Stimulated activated CD8-positive, alpha-beta memory T cell treated with anti-CD3 and anti-CD28 coated beads, Interleukin-4, amount 100 ng/mL, for 1 hour (primary cell): ENCODE measurements at places on chromosomes 11 and 22.

GRCh38 chr11:48078689-48079088 is 98.3 kb downstream of the PTPRJ start:
- no peak for DNase-seq

- no peak for DNase-seq
Measured at GRCh38 chr22:50119768-50120251, 30.0 kb downstream of the MOV10L1 start.

- DNase-seq = no peak
Measured at GRCh38 chr11:12962306-12962705, 46.8 kb upstream of the RASSF10 start.

GRCh38 chr11:78166855-78167469 is 21.5 kb downstream of the KCTD21 start:
- no peak for DNase-seq

DNA sequence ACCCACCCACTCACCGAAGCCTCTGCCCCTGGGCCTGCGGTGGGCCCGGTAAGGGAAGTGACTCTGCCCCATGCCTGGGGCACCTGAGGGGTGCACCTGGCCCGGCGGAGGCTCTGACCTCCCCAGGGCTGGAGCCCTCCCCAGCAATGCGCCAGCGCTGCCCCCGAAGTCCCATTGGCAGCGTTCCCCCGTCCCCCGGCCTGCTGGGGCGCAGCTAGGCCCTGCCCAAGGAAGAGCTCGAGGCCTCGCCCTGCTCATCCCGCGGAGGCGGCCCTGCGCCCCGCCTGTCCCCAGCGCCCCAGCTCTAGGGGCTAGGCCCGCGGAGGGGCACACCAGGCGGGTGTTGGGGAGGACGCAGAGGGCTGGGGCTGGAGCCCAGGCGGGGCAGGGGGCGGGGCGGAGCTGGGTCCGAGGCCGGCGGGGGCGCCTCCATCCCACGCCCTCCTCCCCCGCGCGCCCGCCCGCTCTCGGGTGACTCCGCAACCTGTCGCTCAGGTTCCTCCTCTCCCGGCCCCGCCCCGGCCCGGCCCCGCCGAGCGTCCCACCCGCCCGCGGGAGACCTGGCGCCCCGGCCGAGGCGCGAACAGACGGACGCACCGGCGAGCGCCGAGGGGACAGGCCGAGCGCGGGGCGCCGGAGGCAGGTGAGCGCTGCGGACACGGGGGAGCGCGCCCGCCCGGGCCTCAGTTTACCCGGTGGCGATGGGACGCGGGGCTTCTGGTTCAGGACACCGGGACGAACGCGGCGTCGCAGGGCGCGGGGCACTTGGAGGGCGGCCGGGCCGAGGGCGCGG is at the start of gene EPS8L2:
Gene EPS8L2, plus strand, starts transcription at position 586 of the 793 bp plus-strand sequence. CDS start 3,177 bp downstream, outside the sequence.
- no peak for DNase-seq

DNA sequence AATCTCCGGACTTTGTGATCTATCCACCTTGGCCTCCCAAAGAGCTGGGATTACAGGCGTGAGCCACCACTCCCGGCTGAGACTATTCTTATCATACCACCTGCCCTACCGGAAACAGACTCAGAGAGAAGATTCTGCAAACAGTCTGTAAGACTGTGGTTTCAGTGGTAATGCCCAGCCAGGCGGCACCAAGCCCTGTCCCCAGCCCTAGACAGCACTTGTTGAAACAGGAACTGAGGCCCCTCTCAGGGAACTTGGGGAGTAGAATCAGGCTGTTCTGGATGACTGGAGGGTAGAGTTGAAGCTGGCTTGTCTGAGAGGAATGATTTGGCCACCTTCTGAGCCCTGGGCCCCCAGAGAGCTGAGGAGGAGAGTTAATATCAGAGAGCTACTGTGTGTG is 1.3 kb upstream of the INSC start:
- DNase-seq = no peak

DNA sequence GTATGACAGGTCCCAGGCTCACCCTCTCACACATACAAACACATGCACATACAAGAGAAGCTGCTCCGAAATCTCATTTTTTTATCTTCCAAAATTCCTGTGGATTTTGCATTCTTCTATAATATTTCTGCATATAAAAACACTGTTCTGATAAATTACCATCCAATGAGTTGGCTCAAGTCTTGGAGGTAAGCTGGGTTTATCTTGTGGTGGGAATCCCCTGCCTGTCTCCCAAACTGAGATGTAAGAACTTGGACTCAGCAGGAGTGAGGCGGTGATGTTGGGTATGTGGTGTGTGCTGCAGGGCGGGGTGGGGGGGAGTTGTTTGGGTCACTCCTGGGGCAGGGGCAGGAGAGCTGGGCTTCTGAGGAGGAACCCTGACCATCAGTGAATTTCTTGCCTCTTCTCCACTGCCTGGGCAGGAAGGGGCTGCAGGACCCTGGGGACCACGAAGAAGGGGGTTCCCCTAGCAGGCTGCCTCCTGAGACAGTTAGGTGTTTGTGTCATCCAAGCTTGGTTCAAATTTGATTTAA is 6.8 kb upstream of the P2RY6 start:
- DNase-seq = no peak

DNA sequence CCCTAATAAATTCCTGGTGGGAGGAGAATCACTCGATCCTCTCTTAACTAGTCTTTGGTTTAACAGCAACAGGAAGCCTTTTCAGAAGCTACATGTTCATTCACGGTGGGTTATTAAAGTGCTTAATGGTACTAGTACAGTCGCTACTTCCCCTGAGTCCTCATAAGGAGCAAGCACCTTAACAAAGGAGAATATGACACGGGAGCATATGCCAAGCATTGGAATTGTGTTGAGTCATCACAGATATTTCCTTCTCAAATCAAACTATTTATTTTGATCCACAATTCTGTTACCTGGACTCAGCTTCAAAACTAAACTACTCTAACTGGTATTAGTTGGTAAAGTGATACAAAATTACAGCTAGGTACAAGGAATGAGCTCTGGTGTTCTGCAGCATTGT is 177.5 kb upstream of the CTSC start:
- DNase-seq = no peak

GRCh38 chr22:38412435-38413084 is 42.4 kb downstream of the KCNJ4 start:
- no peak for DNase-seq

DNA sequence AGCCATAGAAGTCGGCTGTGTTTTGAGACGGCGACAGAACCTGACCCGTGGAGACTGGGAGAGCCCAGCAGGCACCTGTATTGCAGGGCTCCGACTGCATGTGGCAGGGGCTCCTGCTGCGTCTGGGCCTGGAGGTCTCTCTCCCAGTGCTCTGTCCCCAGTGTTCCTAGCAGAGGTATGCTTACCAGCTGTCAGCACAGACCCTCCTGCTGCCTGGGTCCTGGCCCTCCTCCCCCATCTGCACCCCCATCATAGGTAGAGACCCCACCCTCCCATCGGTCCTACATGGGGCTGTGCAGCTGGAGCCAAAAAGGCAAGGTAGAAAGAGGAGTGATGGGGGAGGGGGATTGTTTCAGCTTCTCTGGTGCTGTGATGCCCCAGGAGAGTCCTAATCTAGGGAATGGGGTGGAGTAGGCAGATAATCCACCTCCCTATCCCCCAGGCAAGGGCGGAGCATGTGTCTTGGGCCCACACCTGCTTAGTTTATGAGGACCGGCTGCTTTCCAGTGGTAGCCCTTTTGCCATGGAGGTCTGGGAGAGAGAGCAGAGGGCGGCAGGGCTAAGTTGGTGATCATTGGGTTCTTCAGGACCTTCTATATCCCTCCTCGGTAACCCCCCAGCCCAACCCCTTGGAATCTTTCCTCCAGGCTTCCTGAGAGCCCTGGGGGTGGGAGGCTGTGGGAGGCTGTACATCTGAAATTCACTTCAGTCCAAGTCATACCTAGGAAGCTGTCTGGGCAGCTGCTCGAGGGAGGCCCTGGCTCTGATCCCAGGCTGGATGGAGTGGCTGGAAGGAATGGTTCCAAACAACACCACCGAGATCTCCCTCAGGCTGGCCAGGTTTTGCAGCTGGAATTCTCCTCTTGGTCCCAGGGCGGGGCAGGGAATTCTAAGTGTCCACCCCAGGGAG is 5.3 kb downstream of the SLC7A4 start:
- DNase-seq = no peak

- no peak for DNase-seq
Measured at GRCh38 chr11:62088331-62088933, 35.4 kb upstream of the INCENP start.

DNA sequence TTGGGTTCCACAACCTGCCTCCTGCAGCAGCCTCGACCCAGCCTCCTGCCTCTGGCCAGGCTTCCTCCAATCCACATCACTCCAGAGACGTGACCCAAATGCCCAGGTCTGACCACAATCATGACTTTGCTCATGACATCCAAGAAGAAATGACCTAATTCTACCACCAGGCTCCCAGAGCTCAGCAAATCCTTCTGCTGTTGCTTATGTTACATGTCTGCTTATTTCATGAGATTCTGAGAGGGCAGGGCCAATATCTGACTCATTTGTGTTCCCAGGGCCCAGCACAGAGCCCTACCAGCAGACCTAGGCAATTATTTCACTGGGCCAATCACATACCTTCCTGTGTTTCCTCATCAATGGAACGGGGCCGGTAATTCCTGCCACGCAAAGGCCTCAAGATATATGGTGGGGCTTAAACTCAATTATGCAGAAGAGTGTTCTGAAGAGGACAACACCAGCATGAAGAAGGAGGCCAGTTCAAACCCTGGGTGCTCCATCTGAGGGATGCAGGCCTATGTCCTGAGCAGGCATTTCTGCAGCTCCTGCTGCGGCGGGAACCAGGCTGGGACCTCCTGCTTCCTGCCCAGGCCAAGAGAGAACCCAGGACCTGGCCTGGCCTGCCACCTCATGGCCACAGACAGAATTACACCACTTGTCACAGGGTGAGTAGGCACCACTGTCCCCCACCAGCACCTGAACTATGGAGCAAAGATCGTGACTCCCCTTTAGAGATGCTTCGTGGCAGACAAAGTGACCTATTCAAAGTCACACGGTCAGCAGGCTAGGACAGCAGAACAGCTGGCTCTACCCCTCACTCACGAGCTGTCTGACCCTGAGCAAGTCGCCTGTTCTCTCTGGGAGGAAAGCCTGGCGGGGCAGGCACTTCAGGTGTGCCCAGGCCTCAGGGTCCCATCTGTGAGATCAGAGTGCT is 5.9 kb downstream of the CENPM start:
- DNase-seq = peak; percentile 75
